ENCODE measurements at places on chromosomes 1 and 21. TPM values are rescaled to one million over a fixed set of nuclear protein-coding genes. Genes with fewer than 3 reads are reported as not detected.
A peak's percentile ranks its signal among the peaks of the same experiment; 100 is the strongest.

Gene SPATA6
- 23.5 TPM for total RNA-seq

GRCh38 chr21:43858806-43859648, 6.0 kb upstream of the AGPAT3 start:
- H3K27ac ChIP-seq = no peak overlapping the region
- no peaks in the 10 kb centered on the region for H3K36me3 ChIP-seq
- H3K4me3 ChIP-seq = no peak overlapping the region

Gene OR14C36
- total RNA-seq = not detected

DNA sequence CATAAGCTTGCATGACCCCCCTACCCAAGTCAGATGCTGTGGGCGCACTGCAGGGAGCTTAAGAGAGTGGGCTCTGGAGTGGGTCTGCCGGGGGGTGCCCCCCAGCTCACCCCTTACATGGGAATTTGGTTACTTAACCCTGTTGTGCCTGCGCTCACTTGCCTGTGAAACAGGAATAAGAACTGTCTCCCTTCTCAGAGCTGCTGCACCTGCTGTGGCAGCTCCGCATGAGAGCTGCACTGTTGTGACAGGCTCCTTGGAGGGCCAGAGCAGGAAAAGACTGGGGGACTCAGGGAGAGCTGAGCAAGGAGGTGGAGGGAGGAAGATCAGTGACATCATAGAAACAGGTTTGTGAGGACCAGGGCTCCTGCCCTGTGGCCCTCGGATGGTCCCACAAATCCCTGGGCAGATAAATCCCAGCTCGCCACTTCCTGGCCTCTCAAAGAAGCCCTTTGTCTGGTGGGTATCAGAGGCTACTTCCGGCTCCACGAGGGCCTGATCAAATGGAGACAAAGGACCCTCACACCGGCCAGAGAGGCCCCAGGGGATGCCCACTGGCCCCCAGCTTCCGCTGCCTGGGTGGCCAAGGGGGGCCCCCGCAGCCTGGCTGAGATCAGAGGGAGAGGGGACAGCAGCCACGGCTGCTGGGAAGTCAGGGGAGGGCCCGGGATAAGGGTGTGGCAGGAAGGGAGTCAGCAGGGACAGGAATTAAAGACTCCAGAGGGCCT, 28.9 kb upstream of the LAPTM5 start:
- H3K36me3 ChIP-seq = no peaks in the 10 kb centered on the region
- H3K27ac ChIP-seq = no peak overlapping the region
- no peak for DNase-seq
- H3K4me3 ChIP-seq = no peak overlapping the region
- peaks cover 26% of the 10 kb centered on the region for H3K27me3 ChIP-seq

DNA sequence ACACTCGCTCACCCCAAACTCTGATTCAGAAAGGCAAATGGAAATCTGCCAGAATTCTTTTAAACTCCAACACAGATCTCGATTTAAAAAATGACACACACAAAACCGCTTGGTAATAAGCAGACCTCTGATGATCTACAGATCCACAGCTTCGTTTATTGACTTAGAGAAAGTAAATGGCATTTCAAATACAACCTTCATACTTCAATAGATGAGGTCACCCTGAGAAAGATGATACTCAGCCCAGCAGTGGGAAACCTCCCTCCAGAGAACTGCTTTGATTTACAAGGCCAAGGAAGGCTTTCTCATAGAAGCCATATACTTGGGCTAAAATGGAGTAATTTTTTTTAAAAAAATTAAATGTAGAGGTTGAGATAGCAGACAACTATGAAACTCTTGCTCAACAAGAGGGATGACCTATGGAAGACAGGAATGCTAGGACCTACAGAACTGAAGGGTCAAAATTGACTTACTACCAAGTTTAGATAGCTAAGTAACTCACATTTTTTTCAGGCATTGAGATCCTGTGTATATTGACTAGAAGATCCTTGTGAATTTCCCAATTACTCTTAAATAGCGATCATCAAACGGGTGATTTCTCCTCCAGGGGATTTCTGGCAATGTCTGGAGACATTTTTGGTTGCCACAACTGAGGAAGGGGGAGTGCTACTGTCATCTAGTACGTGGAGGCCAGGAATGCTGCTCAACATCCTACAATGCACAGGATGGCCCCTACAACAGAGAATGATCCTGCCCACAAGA, 143.9 kb downstream of the CLIC6 start:
- H3K36me3 ChIP-seq = peaks cover 11% of the 10 kb centered on the region
- H3K4me3 ChIP-seq = peak overlapping the region; percentile 32
- DNase-seq = no peak
- peak overlapping the region; percentile 22 for H3K27ac ChIP-seq
- H3K27me3 ChIP-seq = peaks cover 27% of the 10 kb centered on the region
- peaks cover 45% of the 10 kb centered on the region for H3K4me1 ChIP-seq

DNA sequence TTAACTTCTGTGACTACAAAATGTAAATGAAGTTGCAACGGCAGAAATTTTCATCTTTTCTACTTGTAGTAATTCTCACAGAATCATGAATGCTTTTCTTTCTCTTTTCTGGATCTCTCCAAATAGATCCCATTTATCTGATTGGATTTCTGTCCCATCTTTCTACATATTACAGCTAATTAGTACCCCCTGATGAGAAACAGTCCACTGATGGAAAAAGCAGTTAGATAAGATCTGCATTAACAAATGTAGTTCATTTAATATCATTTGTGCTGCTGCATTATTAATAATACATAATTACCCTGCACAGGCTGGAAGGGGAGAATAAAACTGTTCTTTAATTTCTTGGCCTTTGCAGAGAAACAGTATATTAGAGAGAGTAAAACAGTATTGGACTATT, 289.3 kb downstream of the TTLL7 start:
- no peaks in the 10 kb centered on the region for H3K4me1 ChIP-seq
- no peak overlapping the region for H3K4me3 ChIP-seq
- H3K36me3 ChIP-seq = no peaks in the 10 kb centered on the region
- no peak overlapping the region for H3K27ac ChIP-seq

- no peak overlapping the region for H3K4me3 ChIP-seq
- no peaks in the 10 kb centered on the region for H3K4me1 ChIP-seq
- H3K27ac ChIP-seq = no peak overlapping the region
- no peaks in the 10 kb centered on the region for H3K36me3 ChIP-seq
These were observed 29.4 kb downstream of the HMGB4 start for GRCh38 chr1:33893147-33893830.

All from type B pancreatic cell (in vitro differentiated cells).